Activated CD4-positive, CD25-positive, alpha-beta regulatory T cell treated with anti-CD3 and anti-CD28 coated beads, Interleukin-2, amount 50 U/mL, for 16 hours (primary cell): ENCODE measurements at places on chromosomes 6 and 20.

GRCh38 chr20:49344975-49345374 is 67.1 kb upstream of the ZNFX1 start:
- DNase-seq, result no peak

DNA sequence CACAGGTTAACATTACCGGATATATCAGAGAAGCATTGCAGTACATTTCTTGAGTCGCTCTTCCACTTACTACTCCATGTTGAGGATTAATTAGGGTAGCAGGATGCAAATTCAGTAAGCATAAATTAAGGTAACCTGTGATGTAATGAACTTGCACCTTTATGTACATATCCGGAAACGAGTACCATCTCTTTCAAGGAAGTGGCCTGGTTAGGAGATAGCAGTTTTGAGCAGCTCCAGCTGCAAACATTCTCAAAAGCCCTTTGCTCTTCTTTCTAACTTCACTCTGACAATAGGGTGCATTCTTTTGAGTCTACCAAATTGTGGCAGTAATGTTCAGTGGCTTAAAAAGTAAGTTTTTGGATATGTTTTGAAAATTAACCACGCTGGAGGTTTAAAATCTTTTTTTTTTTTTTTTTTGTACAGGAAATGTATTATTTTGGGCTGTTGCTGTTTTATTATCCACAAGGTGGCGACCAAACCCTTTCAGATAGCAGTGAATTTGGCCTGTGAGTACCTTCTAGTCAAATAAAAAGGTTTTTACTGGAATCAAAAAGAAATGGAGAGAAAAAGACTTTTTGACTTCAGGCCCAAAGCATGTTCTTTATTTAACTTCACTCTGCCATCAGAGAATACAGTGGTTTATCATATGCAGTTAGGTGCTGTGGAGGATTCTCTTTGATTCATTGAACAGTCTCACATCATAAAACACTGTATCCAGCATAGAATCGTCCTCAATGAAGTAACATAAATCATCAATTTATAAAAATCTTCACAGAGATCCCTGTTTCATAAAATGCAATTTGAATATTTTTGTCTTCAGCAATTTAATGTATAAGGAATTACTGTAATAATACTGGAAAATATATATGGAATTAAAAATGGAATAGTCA is 8.9 kb downstream of the FAM217B start:
- DNase-seq, result no peak

DNA sequence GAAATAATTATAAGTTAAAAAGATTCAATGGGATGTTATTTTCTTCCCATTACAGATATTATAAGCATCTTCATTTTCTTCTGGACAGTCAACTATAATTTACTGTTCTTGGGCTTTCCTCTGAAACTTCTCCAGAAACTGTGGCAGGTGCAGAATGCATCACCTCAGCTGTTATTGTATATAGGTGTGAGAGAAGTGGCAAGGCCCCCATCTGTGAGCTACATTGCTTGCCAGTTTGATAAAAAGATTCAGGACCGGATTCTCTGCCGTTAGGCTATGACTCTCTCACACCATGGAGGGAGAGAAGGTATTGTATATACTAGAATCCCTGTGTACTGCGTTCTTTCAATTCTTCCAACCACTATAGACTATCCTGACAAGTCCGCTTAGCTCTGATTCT is 135.8 kb upstream of the CENPW start:
- no peak for DNase-seq

- DNase-seq, result no peak
These were observed 724 bp downstream of the CDKN1A start for GRCh38 chr6:36679043-36679833.

- no peak for DNase-seq
These were observed 117.3 kb downstream of the SMLR1 start for GRCh38 chr6:130944486-130944885.

DNA sequence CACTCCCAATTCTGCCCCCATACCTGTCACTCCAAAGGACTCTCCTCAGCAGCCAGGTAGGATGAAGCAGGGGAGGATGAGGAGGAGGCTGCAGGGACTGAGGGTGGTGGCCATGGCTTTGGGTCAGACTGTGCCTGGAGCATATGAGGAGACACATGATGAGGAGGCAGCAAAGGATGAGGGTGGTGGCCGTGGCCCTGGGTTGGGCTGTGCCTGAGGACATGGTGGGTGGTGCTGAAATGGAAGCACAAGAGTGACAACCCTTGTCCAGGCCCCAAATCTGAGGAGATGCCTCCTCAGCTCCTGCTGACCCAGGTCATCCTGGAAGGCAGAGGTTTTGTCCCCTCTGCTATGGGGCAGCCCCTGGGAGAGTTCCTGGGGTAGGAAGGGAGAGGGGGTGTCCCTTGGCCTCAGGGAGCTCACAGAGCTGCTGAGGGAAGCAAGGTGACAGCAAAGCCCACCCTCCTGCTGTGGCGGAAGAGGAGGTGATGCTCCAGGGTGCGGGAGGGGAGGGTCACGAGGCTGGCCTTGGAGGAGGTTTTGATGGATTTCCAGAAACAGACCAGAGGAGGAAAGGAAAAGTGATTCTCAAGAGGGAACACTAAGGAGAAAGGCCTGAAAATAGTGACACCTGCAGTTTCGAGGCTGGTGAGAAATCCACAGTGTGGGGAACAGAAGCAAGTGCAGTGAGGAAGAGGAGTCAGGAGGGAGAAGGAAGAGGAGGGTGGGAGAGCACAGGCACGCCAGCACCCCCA is 4.6 kb downstream of the RAET1G start:
- DNase-seq, result no peak

GRCh38 chr6:13487122-13488014 is at the start of gene GFOD1:
GFOD1 (minus strand) TSS chr6:13487600; CDS start chr6:13486890, 710 bp downstream.
- DNase-seq, result peak; percentile 14

- DNase-seq, result no peak
These were observed 24.7 kb downstream of the GJA1 start for GRCh38 chr6:121460170-121460569.

GRCh38 chr6:81614292-81614691 is 138.2 kb downstream of the TENT5A start:
- DNase-seq, result no peak

DNA sequence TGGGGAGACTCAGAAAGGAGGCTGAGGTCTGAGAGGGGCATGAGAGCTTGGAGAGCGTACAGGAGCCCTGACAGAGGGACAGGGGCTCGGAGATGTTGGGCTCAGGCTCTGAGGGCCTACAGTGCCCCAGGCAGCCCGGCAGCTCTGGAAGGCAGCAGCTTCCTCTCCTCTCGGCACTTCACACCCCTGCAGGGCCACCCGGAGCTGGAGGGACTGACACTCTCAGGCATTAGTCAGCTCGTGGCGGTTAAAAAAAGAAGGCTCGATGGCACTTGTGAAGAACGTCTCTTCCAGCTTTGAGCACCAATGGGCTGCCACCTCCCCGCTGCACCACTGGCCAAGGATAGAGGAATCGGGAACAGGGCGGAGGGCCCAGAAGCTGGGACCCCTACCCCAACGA is 62.6 kb upstream of the SIRPA start:
- DNase-seq, result no peak

- no peak for DNase-seq
These were observed 136.3 kb downstream of the KIF13A start for GRCh38 chr6:17851001-17851719.

GRCh38 chr6:43836507-43837240 is 66.7 kb downstream of the VEGFA start:
- no peak for DNase-seq

DNA sequence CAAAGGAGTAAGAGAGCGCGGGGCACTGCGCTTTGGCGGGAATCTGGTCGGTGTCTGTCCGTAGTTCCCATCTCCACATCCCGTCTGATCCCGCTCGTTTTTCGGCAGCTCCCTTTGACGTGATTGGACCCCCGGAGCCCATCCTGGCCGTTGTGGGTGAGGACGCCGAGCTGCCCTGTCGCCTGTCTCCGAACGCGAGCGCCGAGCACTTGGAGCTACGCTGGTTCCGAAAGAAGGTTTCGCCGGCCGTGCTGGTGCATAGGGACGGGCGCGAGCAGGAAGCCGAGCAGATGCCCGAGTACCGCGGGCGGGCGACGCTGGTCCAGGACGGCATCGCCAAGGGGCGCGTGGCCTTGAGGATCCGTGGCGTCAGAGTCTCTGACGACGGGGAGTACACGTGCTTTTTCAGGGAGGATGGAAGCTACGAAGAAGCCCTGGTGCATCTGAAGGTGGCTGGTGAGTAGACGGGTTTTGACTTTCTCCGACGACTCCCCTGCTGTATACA is 1.4 kb downstream of the BTN1A1 start:
- DNase-seq, result no peak

DNA sequence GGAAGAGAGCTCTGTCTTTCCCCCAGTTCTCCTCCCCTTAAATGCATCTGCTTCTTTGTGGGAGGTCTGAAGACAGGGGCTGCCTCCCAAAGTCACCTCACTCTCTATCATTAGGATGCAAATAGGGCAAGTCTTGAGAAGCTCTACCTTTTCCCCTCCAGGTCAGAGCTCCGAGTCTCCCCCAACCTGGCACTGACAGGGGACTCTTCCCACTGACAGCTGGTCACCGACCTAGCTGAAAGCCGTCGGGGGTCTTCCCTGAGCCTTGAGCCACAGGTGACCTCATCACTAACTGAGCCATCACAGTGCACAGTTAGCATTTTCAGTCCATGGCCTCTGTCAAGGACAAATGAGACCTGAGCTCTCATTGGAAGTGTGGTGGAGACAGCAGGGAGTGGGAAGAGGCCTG is 386.7 kb downstream of the HACE1 start:
- no peak for DNase-seq

- no peak for DNase-seq
These were observed 13.6 kb upstream of the GUCA1A start for GRCh38 chr6:42159431-42160024.

- DNase-seq, result no peak
These were observed 110.3 kb upstream of the NUP153 start for GRCh38 chr6:17816921-17817611.

- peak; percentile 10 for DNase-seq
These were observed 28.9 kb downstream of the STX7 start for GRCh38 chr6:132483779-132484679.

GRCh38 chr6:46421939-46422338 is 69.3 kb downstream of the RCAN2 start:
- no peak for DNase-seq

DNA sequence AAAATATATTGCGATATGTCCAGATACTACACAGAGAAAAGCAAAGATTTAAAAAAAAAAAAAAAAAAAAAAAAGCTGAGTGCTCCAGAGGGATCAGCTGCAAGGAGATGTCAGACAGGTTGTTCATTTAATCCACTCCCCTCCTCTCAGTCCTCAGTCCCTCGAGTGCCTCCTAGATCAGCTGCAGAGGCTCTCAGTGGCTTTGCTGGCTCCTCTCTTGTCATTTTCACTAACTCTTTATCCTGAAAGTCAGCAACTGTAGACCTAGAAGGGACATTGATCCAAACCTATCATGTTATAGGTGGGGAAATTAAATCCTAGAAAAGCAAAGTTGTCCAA is 61.6 kb downstream of the KIAA0319 start:
- DNase-seq, result no peak

GRCh38 chr6:111874025-111874415 is 768 bp upstream of the FYN start:
- peak; percentile 46 for DNase-seq

- DNase-seq, result no peak
These were observed 176.1 kb downstream of the TTLL2 start for GRCh38 chr6:167500961-167501360.

GRCh38 chr6:110703906-110704594 is 111.2 kb downstream of the CDK19 start:
- DNase-seq, result no peak

GRCh38 chr6:122530440-122531046 is 58.9 kb upstream of the SERINC1 start:
- DNase-seq, result peak; percentile 32

DNA sequence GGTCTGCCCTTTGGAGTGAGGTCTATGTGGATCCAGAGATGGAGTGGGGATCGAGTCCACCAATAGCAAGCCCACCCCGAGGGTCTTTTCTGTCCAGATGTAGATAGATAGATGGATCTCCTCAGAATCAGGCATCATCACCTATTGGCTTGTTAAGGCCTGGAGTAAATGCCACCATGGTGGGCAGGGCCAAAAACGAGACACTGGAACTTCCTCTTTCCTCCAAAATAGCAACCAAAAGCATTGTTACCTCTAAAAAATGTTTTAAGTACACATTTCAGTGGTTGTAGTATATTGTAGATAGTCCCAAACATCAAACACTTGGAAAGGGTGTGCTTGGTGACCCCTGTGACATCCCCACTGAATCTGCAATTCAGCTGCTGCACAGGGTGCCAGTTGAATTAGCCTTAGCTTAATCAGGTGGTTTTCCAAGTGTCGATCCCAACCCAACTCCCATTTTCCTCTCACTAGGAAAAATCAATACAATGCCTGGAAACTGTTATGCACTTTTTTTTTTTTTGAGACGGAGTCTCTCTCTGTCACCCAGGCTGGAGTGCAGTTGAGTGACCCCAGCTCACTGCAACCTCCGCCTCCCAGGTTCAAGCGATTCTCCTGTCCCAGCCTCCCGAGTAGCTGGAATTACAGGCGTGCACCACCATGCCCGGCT is 35.0 kb upstream of the NELFCD start:
- DNase-seq, result no peak

GRCh38 chr6:35048631-35049083 is 92.5 kb downstream of the TCP11 start:
- no peak for DNase-seq

DNA sequence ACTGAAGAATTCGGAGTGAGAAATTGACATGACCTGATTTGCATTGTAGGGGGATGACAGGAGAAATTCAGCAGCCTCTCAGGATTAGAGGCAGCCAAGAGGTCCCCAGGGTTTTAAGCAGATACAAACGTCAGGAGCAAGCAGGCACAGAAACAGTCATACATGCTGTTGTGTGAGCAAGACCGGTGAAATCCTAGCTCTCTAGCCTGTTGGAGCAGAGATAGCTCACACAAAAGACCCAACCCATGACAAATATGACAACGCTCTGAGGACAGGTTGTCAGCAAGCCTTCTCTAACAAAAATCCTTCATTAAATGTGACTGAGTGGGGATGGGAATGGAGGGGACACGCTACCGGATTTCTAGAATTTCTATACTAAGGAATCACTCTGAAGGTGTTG is 23.0 kb upstream of the AKAP12 start:
- no peak for DNase-seq

DNA sequence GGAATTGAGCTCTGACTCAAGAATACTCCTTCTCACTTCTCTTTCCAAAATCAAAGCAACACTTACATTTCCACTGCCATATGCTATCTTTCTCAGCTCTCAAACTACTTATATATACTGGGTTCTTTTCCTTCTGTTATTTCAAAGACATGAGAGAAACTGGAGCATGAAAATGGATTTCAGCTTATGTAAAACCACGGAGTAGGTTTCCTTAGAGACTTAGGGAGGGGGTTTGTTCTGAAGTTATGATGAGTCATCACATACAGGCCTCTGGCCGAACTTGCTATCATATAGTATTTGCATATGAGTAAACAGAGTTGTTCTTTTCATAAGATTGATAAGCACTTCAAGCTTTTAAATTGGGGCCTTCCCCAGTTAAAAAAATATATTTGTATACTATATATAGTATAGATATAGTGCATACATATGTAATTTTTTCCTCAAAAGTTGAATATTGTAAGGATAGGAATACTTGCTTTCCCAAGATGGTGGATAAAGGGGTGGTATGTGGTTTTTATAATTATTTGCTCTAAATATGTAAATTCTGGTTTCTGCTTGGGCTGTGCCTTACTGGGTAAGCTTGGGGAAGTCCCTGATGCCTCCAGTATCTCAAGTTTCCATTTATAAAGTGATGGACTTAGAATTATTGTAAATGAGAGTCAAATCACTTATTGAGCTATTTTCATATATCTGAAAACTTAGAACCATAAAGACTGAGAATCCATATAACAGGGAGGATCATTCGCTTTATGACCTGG is 273.9 kb downstream of the RFPL4B start:
- no peak for DNase-seq
